Activated CD8-positive, alpha-beta T cell treated with anti-CD3 and anti-CD28 coated beads, Interleukin-2, amount 10 ng/mL, durations not matched to agents 7 days and 5 days (primary cell): ENCODE measurements at places on chromosomes 4 and X. TPM values are rescaled to one million over a fixed set of nuclear protein-coding genes. Genes with fewer than 3 reads are reported as not detected.

WNK3 gene
- total RNA-seq, result 0.03 TPM

DNA sequence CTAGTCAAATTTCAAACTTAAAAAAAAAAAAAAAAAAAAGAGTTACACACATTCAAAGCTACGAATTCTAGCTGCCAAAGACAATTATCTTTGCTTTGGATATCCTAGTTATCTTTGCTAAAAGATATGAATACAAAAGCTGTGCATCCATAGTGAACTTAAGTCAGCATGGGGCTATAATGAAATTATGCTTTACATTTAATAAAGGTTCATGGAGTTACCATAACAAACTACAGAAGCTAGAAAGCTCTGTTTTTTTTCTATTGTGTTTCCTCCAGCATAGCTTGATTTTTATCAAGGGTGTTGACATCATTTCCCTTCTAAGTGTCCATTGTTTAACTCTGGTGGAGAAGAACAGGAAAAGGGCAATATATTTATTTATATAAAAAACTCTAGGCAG, 234.1 kb downstream of the ANKRD50 start:
- peaks cover 3% of the 10 kb centered on the region for H3K27me3 ChIP-seq
- H3K4me1 ChIP-seq, result no peaks in the 10 kb centered on the region
- no peaks in the 10 kb centered on the region for H3K36me3 ChIP-seq
- no peak overlapping the region for H3K4me3 ChIP-seq

CSAG2 gene
- total RNA-seq, result not detected

UNC5C gene
- not detected for total RNA-seq

CXCR3 gene
- total RNA-seq, result 141 TPM

DNA sequence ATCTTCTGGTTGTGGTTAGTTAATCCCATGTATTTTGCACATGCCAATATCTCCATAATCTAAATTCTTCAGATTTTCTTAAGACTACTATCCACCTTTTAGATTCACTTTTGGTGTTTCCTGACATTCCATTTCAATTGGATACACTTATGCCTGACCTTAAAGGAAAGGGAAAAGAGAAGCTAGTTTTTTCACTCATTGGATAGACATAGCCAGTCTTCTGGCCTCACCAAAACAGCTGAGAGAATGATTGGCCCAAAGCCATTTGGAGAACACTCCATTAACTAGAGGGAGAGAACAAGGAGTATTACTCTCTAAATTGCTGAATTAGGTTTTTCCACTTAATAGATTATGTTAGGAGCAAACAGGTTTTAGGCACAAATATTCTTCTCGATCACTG, 4.0 kb downstream of the PRPS1 start:
- H3K4me3 ChIP-seq, result no peak overlapping the region
- H3K27ac ChIP-seq, result no peak overlapping the region
- H3K4me1 ChIP-seq, result peaks cover 26% of the 10 kb centered on the region

ZCCHC18 gene
- 3.8 TPM for total RNA-seq
